Neuronal stem cell (in vitro differentiated cells): ENCODE measurements at places on chromosomes 4 and X.

DNA sequence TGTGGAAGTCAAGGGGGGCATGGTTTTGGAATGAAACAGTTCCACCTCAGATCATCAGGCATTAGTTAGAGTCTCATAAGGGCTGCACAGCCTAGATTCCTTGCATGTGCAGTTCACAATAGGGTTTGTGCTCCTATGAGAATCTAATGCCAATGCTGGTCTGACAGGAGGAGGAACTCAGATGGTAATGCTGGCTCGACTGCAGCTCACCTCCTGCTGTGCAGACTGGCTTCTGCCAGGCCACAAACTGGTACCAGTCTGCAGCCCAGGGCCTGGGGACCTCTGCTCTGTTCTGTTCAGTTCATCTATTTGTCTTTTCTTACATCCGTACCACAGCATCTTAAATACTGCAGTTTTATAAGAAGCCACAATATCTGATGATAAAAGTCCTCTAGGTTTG is 12.2 kb upstream of the MSL3 start:
- no peak overlapping the region for H3K4me3 ChIP-seq
- H3K27ac ChIP-seq: no peak overlapping the region
- no peak for DNase-seq
- no peaks in the 10 kb centered on the region for H3K36me3 ChIP-seq
- H3K27me3 ChIP-seq: no peaks in the 10 kb centered on the region

- no peaks in the 10 kb centered on the region for H3K36me3 ChIP-seq
- no peak overlapping the region for H3K4me3 ChIP-seq
- no peak overlapping the region for H3K27ac ChIP-seq
- no peak for DNase-seq
Observed at GRCh38 chr4:147799986-147800555, 68.2 kb downstream of the ARHGAP10 start.

DNA sequence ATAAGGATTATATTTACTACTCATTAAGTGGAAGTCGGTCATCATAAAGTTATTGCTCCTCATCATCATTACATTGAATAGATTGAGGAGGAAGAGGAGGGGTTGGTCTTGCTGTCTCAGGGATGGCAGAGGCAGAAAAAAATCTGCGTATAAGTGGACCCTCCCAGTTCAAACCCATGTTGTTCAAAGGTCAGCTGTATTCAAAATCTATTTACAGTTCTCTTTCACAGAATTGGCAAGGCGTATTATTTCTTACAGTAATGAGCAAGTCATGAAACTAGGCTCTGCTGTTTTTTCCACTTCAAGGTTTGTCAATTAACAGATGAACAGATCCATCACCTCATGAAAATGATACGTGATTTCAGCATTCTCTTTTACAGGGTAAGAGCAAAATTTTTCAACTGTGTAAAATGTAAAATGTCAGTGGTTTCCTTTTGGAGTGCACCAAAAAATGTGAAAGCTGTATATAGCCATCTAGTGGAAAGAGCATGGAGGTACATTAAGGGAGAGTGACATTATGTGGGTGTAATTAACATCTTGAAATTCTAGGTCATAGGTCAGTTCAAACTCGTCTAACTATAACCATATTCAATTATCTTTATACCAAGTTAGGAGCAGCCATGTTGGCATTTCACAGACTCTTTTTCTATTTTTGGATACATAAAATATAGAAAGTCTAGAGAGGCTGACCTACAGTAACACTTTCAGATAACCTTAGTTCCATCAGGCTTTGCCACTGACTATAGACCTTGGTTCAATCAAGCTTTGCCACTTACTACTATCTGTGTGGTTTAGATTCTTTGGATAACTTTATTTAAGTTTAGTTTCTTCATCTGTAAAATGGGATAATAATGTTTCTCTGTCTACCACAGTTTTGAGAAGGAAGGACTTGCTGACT is 30.1 kb downstream of the NEIL3 start:
- no peaks in the 10 kb centered on the region for H3K4me1 ChIP-seq
- H3K27ac ChIP-seq: no peak overlapping the region
- H3K36me3 ChIP-seq: peaks cover 67% of the 10 kb centered on the region
- DNase-seq: no peak

GRCh38 chrX:17590892-17591740 is 146.2 kb upstream of the SCML1 start:
- H3K4me3 ChIP-seq: no peak overlapping the region
- peak; percentile 15 for DNase-seq
- H3K27me3 ChIP-seq: no peaks in the 10 kb centered on the region
- H3K36me3 ChIP-seq: no peaks in the 10 kb centered on the region

DNA sequence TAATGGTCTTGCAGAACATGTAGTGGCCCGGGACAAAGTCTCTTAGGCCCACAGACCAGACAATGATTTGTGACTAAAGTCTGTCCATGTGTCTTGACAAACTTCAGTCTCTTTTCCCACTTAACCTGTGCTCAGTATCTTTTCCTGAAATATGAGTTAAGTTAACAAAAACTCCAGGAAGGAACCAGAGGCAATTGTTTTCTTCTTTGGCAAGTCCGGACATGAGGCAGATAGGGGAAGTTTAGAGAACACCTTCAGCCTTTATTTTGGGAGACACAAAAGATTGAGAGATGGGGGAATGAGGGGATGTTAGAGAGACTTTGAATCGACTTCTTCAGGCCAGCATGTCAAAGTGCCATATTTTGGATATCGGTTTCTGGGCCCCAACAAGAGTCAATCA is 80.2 kb upstream of the FRMPD4 start:
- H3K4me3 ChIP-seq: no peak overlapping the region
- H3K4me1 ChIP-seq: no peaks in the 10 kb centered on the region
- DNase-seq: no peak
- no peaks in the 10 kb centered on the region for H3K27me3 ChIP-seq
- H3K36me3 ChIP-seq: no peaks in the 10 kb centered on the region

DNA sequence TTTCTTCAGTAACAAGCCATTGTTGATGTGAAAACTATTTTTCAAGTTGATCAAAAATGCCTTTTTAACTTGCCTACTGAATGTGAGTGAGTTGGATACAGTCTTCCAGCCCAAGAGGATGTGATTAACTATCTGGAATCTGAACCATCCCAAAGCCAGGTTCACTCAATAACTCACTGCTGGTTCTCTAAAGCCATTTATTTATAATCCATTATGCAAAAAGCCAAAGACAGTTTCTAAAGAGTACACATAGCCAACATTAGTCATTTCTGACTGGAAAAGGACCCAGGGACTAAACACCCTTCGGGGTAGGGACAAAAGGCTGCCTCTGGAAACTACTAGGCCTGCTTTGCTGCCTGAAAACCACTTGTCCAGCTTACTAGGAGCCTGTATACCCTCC is 109.6 kb downstream of the SHROOM4 start:
- no peak for DNase-seq
- no peaks in the 10 kb centered on the region for H3K27me3 ChIP-seq
- no peaks in the 10 kb centered on the region for H3K4me1 ChIP-seq
- no peak overlapping the region for H3K27ac ChIP-seq
- no peaks in the 10 kb centered on the region for H3K36me3 ChIP-seq

- no peaks in the 10 kb centered on the region for H3K36me3 ChIP-seq
- H3K4me1 ChIP-seq: no peaks in the 10 kb centered on the region
- H3K27me3 ChIP-seq: no peaks in the 10 kb centered on the region
- DNase-seq: no peak
- no peak overlapping the region for H3K4me3 ChIP-seq
Observed at GRCh38 chrX:41824551-41824950, 98.8 kb downstream of the CASK start.
